DMS153 (cell line): ENCODE measurements at places on chromosomes 7 and 10.

DNA sequence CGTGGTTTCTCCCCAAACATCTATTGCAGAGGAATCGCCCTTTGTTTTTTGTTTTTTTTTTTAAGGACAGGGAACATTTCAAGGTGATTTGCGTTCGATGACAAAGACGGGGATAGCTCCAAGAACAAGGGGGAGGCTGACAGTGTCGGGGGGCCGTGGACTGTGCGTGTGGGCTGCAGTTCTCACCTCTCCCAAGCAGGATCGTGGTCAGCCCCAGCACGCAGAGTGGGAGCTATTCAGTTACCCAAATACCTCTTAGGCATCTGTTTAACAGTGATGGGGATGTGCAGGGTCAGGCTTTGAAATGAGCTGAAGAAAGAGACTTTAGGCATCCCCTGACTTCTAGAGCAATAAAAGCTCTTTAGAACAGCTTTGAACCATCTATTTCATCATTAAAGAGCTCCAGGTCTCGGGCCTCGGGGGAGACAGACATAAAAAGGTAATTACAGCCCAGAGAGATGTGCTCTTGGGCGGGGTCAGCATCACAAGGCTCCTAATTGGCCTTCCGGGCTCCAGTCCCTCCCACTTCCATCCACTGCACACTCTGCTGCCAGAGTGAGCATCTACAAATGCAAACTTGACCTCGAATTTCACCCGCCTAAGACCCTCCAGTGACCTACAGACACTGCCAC lies 97.3 kb downstream of the MYL10 start:
- no peak for DNase-seq

GRCh38 chr7:138738114-138738513 lies 37.0 kb upstream of the SVOPL start:
- no peak for DNase-seq

DNA sequence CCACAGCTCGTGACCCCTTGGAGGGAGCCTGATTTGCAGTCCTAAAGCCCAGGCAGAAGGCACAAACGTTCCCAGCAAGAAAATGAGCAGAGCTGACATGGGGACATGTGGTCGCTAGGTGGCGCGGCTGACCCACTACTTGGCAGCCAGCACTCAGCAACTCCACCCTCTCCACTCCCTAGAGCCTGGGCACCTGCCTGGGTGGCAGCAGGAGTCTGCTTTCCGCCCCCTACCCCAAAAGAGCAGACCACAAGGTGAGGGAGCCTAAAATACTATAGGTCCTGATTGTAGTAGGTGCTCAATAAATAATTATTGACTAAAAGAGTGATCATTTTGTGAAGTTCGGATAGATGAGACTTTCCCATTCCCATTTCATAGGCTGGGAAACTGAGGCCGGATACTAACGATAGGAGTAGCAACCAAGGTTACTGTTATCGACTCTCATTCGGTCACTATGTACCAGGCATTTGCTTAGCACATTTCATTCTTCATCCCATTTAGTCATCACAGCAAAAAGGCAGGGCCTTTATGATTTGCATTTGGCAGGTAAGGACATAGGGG lies 57.4 kb downstream of the NEUROG3 start:
- no peak for DNase-seq

- no peak for DNase-seq
Measured at GRCh38 chr7:128113839-128114238, 82.6 kb upstream of the LRRC4 start.

GRCh38 chr7:29937132-29937531 lies 52.5 kb downstream of the SCRN1 start:
- no peak for DNase-seq

DNA sequence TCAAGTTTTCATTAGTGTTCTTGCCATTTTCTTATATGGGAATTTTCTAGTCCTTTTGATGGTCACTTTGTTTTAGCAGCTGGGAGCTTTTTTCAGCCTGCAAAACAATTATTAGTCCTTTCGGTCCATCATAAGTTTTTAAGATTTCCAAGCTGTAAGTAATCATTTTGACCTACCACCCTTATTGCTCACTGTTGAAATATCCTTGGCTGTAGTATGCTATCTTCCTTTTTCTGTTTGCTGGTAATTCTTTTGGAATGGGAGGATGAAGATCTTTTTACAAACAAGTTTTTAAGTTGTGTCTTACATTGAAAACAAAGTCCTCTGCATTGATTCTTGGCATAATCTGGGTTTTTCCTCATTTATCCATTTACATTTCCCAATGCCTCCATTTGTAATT lies 24.0 kb downstream of the BZW2 start:
- no peak for DNase-seq

DNA sequence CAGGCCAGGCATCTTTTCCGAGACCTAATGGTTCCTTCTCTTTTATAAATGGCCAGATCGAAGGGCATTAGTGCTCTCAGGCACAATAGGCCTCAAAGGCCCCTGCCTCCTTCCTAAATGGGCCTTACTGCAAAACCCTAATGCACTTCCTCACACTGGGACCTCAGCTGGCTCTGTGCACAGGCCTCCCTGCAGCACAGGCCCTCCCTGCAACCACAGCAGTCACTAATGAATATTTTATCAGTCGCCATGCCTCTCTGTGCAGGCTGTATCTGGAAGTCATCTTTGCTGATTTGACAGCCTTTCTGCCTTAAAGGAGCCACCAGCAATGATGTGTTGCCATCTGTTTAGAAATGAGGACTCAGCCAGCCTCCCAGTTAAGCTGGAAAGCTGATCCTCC lies 54.9 kb upstream of the SDK1 start:
- no peak for DNase-seq

GRCh38 chr7:46616636-46617035 lies 695.6 kb upstream of the IGFBP3 start:
- no peak for DNase-seq

- no peak for DNase-seq
Measured at GRCh38 chr10:48610585-48611093, 5.8 kb upstream of the ARHGAP22 start.

- no peak for DNase-seq
Measured at GRCh38 chr10:11013836-11014235, 3.8 kb upstream of the CELF2 start.

DNA sequence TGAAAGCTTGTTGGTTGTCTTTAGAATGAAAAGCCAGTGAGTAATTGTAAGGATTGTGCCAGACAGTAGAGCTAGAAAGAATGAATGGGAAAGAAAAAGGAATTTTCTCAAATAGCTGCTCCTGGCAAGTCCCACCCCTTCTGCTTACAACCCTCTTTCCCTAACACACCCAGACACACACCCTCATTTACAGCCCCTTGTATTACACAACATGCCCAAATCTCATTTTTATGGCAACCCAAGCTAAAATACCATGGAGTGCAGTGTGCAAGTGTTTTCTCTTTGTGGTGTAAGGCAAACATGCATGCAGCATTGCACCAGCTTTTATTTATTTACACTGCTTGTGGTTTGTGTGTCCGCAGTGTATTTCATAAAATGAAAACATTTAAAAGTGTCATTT lies 1.5 kb downstream of the PRKAR2B start:
- DNase-seq, result peak; percentile 25

GRCh38 chr7:76129366-76129765 lies 72.3 kb upstream of the SRRM3 start:
- no peak for DNase-seq

DNA sequence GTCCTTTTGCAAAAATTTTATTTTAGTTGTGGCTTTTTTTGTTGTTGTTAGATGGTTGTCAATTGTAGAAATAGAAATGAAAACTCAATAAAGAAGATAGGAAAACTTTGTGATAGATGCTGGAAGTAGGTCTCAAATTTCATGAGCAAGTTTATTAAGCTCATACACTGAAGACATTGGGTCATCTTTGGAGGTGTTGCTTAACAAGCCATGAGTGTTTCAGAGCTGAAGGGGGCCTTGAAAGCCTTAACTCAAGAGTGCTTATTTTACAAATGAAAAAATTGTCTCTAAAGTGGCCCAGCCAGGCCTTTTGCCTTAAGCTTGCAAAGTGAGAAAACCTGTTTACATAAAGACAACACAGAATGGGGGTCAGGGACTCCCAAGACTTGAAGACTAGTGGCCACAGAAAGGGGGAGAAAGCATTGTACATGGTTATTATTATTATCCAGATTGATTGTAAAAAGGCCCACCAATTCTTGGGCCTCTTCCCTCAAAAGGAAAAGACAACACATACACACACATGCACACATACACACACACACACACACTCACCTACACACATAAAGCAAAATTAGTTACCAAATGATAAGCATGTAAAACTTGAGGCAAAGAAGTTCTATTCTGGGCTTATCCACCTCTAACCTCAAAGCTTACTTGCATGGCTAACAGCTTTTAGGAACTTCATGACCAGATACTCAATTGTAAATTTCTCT lies 49.7 kb upstream of the GLCCI1 start:
- DNase-seq, result no peak

DNA sequence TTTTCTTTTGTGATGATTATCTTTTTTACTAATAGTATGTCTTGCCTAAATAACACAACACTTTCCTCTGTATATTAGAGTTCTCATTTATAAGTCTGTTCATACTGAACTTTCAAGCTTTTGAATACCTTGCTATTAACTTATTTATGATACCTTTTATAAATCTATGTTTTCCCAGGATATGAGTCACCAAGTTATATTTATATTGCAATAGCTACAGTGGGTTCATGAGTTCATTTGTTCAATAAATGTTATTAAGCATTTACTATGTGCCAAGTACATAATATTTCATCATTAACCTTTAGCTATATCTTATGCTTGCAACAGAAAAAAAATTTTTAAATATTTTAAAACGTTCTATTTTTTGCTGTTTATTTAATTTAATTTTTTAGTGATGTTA lies 18.3 kb downstream of the CLCN1 start:
- no peak for DNase-seq

DNA sequence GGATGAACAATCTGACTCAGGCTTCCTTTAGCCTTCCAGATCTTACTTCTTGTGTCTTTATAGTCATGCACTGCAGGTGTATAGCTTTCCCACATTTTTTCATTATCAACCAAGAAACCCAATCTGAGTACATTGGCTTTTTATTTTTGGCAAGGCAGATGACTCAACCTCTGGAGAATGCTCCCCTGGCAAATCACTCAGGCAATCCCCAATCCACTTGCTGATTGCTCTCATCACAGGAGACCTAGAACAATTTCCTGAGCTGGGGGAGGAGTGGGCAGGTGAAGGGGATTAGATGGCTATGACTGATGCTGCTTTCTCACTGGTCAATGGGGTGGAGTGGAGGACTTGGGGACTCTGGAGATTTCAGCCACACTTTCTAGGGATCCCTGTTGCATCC lies 134.4 kb downstream of the SLC16A9 start:
- no peak for DNase-seq
